ENCODE measurements at places on chromosomes 16 and 17. TPM values are rescaled to one million over a fixed set of nuclear protein-coding genes. Genes with fewer than 3 reads are reported as not detected.

Gene MT1G
- total RNA-seq: not detected

Gene SYT17
- total RNA-seq: 32.5 TPM

Gene SLC16A13
- 0.92 TPM for total RNA-seq

Gene KRTAP1-5
- total RNA-seq: not detected

Gene TOP2A
- 38.5 TPM for total RNA-seq

Gene SLC13A2
- total RNA-seq: not detected

Gene CACNA1G
- 36.0 TPM for total RNA-seq

Gene CCL8
- total RNA-seq: not detected

Gene MED13
- total RNA-seq: 106 TPM

Gene HES7
- 0.46 TPM for total RNA-seq

Gene EFCAB13
- total RNA-seq: 7.4 TPM

Gene PRAC2
- total RNA-seq: not detected

Gene TEKT5
- 1.2 TPM for total RNA-seq

Gene GRB7
- not detected for total RNA-seq

Gene TMC7
- 5.1 TPM for total RNA-seq

Gene KRT9
- total RNA-seq: not detected

Gene KRTAP2-1
- total RNA-seq: not detected

Gene CPHXL2
- not detected for total RNA-seq

Gene TP53TG3B
- not detected for total RNA-seq

Gene TMEM92
- not detected for total RNA-seq

Gene LRRC37A
- total RNA-seq: 4.6 TPM

Gene SLFN5
- total RNA-seq: 9.9 TPM

Gene KRTAP4-5
- not detected for total RNA-seq

Gene MBTPS1
- 79.1 TPM for total RNA-seq

Gene EPOP
- total RNA-seq: 0.92 TPM

Gene DDX19B
- total RNA-seq: 21.0 TPM

Gene TRIM72
- total RNA-seq: 0.69 TPM

Gene FOXC2
- total RNA-seq: 0.23 TPM

Gene SLC5A11
- not detected for total RNA-seq
